ENCODE measurements at places on chromosomes 7 and 10.

DNA sequence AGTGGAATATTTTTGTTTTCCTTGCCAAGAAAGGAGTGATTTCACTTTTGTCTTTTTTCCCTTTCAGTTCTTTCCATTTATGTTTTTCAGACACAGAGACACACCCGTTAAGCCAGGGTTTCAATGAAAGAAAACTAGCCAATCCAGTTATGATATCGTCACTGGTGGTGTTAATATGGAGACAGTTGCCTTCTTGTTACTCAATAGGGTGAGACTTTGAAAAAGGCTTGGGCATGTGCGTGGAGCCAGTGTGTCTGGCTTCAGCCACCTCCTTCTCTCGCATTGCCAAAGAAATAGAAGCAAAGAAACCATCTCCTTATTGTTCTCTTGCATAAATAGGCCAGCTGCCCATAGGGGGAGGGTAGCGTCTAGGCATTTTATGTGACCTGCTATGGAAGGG, 84.1 kb upstream of the DLX6 start:
- no peak for DNase-seq

DNA sequence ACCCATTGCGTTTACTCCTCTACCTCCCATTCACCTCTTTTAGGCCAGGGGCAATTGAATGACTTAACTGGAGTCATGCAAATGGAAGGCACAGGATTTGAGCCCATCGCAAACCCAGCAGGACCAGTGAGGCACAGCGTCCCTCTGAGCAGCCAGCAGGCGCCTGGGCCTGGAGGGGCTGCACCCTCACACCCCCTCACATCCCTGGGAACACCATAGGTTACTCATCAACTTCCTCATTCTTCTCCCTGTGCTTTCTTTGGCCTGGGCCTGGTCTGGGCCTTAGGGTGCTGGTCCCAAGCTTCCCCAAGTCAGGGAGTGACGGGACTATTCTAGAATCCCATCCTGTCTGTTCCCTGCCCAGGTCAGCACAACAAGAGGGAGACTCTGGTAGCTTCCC, 169.4 kb upstream of the EEPD1 start:
- DNase-seq = no peak

DNA sequence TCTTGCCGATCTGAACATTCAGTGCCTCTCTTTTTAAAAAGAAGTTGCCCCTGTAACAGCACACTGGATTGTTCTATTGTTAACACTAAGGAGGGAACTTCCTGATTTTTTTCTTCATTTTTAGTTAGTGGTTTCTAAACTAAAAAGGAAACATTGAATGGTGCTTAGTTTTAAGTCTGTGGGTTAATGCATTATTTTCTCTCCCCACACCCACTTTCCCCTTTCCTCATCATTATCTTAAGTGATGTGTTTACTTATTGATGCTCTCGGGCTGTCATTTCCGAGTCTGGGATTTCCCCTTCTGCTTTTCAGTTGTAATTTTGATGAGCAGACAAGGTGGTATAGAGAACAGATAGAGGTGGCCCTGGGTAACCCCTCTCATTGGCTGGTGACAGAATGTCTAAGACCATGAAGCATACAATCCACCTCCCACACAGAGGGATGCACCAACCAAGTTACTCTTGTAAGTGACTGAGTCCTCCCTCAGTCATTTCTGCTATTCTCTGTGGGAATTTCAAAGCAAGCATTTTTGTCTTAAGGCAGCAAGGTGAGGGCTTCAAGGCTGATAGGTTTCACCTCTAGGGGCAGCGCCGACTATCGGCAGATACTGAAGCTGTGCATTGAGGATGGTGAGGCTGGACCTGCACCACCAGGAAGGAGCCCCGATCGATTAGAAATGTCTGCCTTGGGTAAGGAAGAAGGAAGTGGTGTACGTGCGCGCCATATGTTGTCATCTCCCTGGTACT, 49.5 kb downstream of the CHN2 start:
- DNase-seq = no peak

GRCh38 chr10:30536578-30536977, 93.0 kb downstream of the LYZL2 start:
- no peak for DNase-seq

DNA sequence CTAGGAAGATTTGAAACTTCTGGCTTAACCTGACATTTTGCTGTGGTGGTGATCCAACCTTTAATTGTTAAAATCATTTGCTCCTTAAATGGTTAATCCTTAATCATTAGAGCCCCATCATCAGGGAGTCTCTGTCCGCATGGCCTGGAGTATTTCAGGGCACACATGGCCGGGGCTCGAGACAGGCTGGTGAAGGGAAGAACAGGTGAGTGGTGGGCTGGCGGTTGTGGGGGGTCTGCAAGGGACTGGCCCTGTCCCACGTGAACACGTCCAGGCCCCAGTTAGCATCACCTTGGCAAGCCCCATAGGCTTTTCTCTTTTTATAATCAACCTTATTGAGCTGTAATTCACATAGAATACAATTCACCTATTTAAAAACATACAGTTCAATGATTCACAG, 109.5 kb downstream of the DNAJB6 start:
- DNase-seq = no peak

DNA sequence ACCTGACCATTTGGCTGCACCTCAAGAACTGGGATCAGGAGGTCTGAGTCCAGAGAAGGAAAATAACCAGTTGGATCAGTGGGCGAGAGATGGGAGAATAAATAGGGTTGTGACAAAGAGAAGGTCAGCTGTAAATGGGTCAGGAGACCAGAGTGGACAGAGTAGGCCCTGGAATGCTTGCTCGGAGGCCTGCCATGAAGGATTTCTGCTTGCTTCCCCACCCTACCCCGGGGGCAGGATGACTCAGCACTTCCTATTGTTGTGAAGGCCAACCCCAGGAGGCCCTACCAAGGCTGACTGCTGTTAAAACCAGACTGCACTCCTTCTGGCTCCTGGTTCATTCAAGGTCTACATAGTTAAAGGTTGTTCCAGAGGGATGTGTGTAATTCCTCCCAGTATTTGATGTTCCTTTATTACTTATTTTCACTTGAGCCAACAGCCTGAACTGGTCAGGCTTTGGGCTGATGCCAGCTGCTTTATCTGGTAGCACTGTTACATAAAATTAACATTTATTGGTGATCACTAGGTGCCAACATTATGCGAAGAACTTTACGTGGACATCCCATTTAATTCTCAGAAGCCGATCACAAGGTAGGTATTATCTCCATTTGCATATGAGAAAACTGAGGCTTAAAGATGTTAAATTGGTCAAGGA, 27.3 kb upstream of the IFRD1 start:
- DNase-seq = peak; percentile 91

- no peak for DNase-seq
Observed at GRCh38 chr7:128937647-128938543, at the start of gene IRF5. Gene IRF5 (plus strand): TSS chr7:128937927. CDS start chr7:128942082, 4,155 bp downstream.

GRCh38 chr10:69869291-69869961, 67.7 kb downstream of the COL13A1 start:
- DNase-seq = peak; percentile 66

DNA sequence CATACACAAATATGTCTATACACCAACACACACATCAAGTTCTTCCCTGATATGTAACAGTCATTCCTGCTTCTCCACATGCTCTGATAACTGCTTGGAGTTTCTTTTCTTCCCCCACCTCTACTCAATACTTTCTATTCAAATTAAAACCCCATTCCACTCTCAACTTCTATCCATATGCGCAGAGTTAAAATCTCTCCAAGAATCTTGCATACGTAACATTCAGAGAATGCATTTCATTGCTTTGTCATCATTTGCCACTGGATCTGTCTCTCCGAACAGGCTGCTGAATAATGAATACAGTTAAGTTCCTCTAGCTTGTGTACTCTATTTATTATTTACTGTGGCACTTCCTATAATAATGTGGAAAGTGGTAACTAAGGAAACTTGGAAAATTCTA, 68.8 kb downstream of the DGKB start:
- DNase-seq = peak; percentile 46

DNA sequence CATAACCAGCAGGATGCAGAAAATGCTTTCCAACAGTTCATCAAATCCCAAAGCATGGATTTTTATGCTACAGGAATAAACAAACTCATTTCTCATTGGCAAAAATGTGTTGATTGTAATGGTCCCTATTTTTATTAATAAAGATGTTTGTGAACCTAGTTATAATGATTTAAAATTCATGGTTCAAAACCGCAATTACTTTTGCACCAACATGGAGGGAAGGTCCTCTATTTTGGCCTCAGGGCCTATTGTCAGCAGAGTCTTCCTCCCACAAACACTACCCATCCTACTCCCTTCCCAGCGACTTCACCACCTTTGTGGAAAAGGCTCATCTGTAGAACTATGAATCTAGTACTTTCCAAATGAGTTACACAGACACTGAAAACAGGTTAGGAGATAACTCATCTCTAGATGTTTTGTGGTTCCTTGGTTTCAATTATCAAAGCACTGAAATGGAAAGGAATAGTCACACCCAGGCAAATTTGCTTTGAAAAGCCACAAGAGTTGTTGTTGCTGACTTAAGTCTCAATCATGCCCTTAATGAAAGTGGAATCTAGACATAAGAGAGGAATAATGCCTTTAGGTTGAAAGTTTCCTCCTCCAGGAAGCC, 59.4 kb upstream of the FRMD4A start:
- DNase-seq = no peak

- DNase-seq = no peak
Observed at GRCh38 chr10:100598166-100598565, 62.4 kb downstream of the HIF1AN start.

DNA sequence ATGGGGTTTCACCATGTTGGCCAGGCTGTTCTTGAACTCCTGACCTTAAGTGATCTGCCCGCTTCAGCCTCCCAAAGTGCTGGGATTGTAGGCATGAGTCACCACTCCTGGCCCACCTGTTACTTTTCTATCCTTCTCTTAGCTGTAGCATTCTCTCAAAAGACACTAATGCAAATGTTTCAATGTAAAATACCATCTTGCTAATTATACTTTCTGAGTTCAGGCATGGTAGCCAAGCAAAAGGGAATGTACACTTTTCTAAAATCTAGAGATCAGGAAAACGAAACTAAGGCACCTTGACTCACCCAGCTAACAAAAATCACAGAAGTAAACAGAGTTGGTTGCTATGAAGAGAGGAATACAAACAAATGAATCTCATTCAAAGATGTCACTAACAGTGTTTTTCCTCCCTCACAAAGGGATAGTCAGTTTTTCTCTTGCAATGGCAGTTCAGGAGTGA, 401.0 kb upstream of the NRP1 start:
- DNase-seq = no peak

- no peak for DNase-seq
Observed at GRCh38 chr7:82339958-82340357, 103.6 kb downstream of the CACNA2D1 start.

- no peak for DNase-seq
Observed at GRCh38 chr10:102545997-102546396, 42.2 kb downstream of the SUFU start.

- peak; percentile 60 for DNase-seq
Observed at GRCh38 chr7:106679153-106679931, 18.4 kb upstream of the CCDC71L start.

DNA sequence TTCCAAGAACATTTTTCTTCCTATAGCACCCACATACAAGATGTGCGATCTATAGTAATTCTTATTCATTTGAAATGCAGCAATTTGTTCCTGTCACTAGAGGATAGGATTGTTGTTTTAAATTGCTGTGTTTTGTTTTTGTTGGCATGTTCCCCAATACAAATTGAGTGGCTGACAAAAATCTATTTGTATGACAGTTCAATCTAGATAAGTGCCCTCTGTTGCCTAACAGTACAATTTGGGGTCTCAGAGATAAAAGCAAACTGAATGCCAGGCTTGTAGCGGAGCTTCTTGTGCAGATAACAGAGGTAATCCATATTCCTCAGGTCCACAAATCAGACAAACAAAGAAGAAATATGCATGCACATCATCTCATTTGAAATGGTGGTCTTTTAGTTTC, 68.8 kb downstream of the VTI1A start:
- no peak for DNase-seq

- DNase-seq = peak; percentile 20
Observed at GRCh38 chr7:29345590-29345989, 151.0 kb downstream of the CHN2 start.

All from fibroblast of upper back skin (primary cell).